Brain pericyte (primary cell): ENCODE measurements at places on chromosomes 11 and 22.

DNA sequence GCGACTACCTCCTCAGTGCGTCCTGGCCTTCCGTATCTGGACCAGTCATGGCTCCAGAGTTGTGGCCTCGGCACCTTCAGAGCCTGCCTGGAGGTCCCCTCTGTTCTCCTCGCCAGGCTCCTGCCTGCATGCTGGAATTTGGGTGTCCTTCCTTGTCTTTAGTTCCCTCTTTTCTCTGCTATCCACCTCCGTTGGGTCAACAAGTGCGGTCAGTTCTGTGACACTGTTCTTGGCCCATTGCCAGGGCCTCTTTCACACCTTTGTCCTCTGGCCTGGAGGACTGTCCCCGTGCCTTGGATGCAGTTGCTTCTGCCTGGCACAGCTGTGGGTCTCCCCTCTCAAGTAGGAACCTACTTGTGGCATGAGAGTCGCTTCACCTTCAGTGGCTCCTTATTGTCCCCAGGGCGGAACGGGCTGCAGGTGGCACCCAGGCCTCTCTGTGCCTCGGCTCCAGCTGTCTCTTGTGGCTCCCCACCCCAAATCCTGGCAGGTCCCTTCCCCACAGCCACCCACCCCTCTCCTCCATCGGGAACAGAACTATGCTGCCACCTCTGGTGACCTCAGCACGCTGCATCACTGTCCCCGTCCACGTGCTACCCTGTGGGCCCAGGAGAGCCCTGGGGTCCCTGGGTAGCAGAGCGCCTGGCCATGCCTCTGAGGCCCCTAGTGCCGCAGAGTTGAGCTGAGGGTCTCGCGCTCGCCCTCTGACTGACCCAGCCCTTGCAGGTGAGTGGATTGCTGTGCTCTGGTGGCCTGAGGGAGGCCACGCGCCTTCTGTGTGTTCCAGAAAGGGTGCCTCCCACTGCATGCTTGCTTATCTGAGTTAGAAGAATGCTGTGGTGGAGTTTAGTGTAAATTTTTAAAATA, 4.7 kb downstream of the DGCR8 start:
- DNase-seq = no peak

- DNase-seq = no peak
Observed at GRCh38 chr11:126339863-126340434, 15.5 kb upstream of the ST3GAL4 start.

GRCh38 chr22:36027935-36028645, 534 bp downstream of the RBFOX2 start:
- DNase-seq = no peak

GRCh38 chr11:46599340-46600193, 5.7 kb upstream of the AMBRA1 start:
- DNase-seq = no peak

DNA sequence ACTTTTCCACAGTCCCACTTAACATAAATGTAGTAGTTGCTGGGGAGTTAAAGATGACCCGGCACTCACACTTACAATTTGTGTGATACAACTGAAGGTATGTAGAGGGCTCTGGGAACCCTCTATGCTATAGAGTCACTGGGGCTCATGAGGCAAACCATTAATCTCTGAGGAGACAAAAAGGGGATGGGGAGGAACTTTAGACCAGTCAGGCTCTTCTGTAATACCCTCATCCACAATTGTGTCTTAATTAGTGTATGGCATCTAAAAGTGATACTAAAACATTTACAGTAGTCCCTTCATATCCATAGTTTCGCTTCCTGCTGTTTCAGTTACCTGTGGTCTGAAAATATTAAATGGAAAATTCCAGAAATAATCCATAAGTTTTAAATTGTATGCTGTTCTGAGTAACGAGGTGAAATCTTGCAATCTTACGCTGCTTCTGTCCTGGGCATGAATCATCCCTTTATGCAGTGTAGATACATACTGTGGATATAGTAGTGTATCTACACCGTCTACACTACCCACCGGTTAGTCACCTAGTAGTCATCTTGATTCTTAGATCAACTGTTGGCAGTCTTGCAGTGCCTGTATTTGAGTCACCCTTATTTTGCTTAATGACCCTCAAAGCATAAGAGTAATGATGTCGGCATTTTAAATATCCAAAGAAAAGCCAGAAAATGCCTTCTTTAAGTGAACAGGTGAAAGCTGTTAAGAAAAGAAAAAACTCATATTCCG, 12.2 kb downstream of the CBL start:
- no peak for DNase-seq

GRCh38 chr11:44322243-44322642, 12.3 kb upstream of the ALX4 start:
- no peak for DNase-seq

DNA sequence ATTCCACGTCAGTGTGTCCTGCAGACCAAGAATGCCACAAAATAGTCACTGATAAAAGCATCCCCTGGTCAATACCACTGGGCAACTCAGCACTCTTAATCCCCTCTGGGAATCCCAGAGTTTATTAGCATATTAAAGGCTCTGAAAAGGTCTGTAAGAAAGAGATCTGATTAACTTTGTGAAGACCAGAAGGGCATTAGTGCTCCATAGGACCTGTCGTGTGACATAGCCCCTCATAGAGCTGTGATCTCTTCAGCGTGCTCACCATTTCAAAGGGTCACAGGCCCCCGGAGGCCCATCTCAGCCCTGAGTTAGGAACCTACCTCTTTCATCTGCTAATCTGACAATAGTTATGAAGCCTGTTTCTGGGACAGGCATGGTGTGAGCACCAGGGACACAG, 299.2 kb downstream of the MN1 start:
- DNase-seq = no peak

DNA sequence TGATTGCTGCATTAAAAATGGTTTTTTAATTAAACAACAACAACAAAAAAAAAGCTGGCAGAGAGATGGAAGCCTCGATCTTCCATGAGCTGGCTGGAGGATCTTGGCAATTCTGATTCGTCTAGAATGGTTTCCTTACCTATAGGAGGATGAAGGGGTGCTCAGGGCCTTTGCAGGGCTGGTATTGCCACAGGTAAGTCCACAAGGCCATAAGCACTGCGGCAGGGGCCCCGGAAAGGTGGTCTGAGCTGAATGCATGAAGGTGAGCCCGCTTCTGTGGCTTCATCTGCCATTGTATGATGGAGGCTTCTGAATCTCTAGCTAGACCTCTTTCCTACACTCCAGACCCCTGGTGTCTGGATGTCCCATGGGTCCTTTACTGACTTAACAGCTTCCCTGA, 101.5 kb downstream of the TSPAN18 start:
- no peak for DNase-seq

- DNase-seq = no peak
Observed at GRCh38 chr11:75796091-75796435, 18.9 kb upstream of the UVRAG start.

DNA sequence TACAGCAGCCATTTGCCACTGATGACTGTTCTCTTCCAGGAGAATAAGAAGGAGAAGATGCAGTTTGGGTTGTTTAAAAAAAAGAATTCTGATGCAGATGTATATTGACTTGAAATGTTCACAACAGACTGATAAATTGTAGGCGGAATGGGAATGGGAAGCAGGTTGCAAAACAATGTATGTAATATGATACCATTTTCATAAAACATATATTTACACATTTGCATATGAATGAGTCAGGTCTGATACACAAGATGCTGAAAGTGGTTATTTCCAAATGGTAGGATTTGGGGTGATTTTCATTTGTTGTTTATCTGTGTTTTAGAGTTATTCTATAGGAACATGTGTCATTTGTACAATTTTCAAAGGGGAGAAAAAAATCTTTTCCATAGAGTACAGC, 9.0 kb upstream of the RCN1 start:
- DNase-seq = no peak

GRCh38 chr11:28296426-28296825, 188.2 kb downstream of the METTL15 start:
- DNase-seq = no peak

DNA sequence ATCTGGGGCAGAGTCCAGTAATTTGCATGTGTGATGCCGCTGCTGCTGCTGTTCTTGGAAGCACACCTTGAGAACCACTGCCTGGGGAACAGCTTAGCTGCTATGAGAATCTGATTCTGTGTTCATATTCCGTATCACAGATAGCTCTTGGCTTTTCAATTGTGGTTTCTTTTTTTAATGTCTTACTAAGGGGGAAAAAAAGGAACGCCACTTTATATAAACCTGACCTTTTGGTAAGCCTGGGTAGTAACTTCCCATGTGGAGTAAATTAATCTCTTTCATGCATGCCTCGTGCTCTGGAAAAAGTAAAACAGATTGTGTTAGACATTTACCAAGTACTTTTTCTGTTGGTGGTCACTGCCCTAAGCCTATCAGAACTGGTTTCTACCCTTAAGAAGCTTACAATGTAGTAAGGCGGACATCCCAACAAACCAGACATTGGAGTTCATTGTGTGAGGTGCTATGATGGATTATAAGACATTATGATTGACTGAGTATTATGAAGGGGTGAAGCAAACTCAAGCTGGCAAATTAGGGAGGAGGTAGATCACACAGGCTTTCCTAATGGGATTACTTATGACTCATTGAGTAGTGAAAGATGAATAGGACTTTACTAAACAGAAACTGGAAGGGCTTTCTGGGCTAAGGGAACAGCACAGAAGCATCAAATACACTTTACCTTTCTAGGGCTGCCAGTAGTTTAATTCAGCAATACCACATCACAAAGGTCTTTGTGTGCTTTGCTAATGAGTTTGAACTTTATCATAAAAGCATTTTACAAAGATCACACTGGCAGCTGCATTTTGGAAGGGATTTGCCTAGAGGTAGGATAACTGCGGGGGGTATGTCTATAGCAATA, 64.7 kb downstream of the MAML2 start:
- DNase-seq = no peak

DNA sequence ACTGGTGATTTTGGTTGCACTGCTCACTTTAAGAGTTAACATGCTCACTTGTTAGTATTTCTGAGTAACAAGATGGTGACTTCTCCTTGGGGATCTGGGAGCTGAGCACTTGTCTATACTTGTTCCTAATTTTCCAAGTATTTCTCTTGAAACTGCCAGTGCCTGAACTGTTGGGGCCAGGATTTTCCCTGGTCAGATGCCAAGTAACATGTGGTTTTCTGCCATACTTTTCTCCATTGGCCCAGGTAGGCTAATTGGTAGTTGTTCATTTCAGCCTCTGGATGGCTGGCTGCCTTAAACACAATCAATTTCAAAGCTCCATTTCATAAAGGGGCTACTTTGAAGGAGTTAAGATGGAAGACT, 35.0 kb downstream of the RNF141 start:
- no peak for DNase-seq

DNA sequence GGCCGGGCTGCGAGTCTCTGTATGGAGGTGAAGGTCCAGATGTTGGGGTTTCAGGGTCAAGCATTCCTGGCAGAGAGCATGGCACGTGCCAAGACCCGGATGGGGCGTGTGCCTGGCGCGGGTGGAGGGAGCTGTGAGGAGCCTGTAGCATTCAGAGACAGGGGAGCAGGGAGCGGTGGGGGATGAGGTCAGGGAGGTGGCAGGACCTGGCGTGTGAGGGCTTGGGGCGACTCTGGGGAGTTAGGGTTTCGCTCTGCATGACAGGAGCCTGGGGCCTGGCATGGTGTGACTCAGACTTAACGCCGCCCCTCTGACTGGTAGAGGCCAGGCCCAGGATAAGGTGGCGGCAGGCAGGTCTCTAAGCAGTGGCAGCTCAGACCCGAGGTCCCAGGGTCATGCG, 103.0 kb downstream of the KCNQ1 start:
- no peak for DNase-seq

DNA sequence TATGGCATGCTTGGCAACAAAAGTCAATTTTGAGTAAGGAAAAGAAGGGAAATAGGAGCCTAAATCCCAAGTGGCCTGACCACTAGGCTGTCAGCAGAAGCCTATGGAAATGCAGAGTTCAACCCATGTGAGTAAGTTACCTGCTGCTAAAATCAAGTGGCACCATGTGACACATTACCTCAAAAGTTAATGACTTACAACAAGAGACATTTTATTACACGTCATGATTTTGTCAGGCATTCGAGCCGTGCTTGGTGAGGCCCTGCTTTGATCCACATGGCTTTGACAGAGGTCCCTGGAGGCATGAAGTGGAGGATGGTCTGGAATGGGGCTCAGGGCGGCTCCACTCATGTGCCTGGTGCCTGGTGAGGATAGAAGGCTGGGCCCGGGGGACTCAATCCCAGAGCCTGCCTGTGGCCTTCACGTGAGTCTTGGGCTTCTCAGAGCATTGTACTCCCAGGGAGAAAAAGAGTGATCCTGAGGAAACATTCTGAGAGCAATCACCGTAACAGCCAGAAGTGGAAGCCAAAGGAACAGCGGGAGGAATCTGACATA, 339.1 kb upstream of the B3GAT1 start:
- DNase-seq = no peak

DNA sequence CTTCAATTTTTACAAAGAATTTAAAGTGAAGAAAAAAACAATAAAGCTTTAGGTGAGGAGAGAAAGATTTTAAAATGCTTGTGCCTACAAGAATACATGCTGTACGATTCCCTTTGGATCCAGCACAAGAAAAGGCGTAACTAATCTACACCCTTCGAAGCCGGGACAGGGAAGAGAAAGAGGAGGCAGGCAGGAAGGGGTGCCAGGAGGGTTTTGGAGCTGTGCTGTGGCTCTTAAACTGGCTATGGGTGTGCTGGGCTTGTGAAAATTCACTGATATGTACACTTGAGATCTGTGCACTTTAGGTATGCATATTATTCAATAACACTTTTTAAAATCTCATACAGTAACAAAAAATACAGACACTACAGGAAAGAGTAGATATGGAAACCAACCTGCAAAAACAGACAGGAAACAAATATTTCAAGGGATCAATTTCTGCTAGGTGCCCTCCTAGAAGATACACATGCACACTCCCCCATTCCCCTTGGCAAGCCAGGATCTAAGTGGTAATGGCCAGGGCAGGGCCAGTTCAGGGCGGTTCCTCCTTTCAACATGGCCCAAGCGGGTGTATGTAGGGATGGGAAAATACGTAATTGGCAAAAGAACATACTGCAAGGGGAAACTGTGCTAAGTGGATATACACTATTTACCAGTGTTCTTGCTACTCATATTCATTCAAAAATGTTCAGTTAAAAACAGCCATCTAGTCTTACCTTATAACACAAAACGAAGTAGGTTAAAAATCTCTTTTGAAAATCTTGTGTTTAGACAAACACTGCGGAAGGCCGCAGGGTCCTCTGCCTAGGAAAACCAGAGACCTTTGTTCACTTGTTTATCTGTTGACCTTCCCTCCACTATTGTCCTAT, 54.2 kb downstream of the PACSIN2 start:
- DNase-seq = no peak

- no peak for DNase-seq
Observed at GRCh38 chr22:27152033-27152432, 494.6 kb downstream of the MIAT start.

DNA sequence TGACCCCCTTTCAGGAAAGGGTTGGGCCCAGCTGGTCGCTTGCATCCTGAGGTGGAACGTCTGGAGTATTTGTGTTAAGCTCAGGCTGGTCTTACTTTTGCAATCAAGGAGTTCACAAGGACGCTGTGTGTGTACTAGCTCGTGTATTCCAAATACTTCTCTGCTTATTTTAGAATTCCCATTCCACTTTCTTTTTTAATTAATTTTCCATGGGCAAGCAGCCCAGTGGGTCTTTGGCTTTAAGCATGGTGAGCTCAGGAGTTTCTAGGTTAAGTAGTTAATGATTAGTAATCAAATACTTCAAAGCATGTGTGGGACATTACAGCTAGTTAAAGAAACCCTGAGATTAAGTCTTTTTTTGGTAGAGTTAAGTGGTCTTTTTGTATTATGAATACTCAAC, 68.6 kb downstream of the CSNK2A3 start:
- DNase-seq = no peak
